Kasumi-1 (cell line): ENCODE measurements at places on chromosomes 4 and X.

DNA sequence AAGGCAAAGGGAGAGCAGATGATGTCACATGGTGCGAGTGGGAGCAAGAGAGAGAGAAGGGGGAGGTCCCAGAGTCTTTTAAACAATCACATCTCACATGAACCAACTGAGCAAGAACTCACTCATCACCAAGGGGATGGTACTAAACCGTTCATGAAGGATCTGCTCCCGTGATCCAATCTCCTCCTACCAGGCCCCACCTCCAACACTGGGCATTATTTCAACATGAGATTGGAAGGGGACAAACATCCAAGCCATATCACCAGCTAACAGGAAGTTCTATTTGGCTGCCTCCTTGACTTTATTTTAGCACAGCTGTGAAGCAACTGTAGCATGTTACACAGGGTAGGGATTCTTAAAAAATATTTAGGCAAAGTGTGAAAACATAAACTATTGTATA is 102.5 kb downstream of the DDIT4L start:
- no peak for DNase-seq

DNA sequence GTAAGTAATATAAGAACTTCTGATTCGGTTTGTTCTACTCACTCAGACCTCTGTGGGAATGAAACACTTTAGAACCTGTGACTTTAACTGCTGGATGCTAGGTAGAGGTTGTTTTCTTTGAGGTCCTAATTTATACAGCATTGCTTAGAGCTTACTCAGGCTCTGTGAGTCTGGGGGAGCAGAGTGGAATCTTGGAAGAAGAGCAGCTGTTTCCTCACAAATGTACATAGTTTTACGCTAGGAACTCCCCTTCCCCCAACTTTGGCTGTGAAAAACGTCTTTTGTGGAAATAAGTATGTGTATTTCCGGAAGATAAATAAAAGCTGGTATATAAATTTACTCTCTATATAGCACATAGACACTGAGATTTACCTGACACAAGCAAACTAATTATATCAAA is 141.4 kb downstream of the NAA11 start:
- no peak for DNase-seq

DNA sequence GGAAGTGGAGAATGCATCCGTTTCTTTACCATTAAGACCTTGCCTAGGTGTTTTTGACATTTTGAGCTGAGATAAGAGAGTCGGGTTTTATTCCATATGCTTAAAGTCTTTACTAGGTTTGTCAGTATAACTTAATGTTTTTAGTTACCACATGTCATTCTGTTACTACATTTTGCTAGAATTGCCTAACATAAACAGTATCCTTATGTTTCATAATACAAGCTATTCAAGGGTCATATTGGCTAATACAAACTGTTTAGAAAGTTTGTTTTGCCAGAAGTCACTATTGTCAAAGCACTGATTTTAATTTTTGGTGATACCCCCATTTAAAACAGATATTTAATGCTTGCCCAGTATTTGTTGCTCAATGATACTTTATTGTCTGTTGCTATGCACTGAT is 427.7 kb upstream of the MAGEB2 start:
- DNase-seq, result no peak

- no peak for DNase-seq
These were observed 1085.6 kb upstream of the TENM3 start for GRCh38 chr4:181157647-181158046.

DNA sequence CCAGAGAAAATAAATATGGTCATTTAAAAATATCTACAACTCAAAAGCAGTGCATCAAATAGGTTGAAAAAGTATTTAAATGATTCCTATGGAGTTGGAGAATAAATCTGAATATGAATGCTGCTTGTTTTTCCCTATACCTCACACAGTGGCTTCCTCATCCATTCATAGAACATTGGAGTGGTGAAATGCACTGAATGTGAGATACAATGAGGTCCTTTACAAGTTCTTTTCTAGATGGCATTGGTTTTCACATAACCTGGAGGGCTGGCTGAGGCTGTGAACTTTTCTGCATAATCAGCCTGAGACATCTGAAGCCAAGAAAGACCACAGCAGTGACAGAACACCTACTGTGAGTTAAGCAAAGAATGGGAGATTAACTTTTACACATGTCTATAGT is 279.1 kb upstream of the NRK start:
- DNase-seq, result no peak

DNA sequence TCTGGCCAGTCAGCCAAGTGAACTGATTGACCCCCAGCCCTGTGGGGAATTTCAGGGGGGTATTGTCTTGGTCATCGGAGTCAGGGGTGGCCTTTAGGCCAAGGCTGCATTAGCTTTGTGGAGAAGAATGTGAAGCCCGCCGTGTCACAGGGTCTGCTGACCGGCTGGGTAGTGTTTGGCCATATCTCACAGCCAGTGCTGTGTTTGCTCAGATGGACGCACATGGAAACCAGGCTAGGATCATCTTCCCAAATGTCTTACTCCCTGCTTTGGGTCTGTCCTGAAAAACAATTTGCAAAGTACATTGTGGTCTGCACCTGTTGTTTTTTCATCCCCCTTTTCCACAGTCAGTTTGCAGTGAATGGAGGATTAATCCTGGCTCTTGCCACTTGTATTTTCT is 13.0 kb downstream of the TMEM164 start:
- DNase-seq, result no peak

GRCh38 chr4:181224852-181225251 is 1018.4 kb upstream of the TENM3 start:
- DNase-seq, result no peak

DNA sequence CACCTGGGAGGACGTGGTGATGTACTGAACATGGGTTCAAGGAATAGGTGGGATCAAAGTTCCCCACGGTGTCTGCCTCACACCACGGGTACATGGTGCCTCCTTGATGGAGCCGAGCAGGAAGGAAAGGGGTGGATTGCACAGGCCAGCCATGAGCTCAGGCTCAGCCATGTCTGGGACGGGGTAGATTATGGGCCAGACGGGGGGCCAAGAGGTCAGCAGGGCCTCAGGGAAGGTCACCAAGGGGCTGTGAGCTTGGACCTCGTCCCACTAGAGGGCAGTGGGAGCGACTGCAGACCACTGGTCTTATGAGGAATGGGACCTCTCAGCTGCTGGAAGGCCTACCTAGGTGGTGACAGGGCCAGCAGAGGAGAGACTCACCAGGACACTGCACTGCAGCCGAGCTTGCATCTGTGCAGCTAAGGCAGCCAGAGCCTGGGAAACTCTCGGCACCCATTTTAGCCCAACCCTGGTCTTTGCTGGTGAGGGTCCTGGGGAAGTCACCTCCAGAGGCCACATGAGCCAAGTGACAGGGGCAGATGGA is 38.4 kb downstream of the JAKMIP1 start:
- no peak for DNase-seq

DNA sequence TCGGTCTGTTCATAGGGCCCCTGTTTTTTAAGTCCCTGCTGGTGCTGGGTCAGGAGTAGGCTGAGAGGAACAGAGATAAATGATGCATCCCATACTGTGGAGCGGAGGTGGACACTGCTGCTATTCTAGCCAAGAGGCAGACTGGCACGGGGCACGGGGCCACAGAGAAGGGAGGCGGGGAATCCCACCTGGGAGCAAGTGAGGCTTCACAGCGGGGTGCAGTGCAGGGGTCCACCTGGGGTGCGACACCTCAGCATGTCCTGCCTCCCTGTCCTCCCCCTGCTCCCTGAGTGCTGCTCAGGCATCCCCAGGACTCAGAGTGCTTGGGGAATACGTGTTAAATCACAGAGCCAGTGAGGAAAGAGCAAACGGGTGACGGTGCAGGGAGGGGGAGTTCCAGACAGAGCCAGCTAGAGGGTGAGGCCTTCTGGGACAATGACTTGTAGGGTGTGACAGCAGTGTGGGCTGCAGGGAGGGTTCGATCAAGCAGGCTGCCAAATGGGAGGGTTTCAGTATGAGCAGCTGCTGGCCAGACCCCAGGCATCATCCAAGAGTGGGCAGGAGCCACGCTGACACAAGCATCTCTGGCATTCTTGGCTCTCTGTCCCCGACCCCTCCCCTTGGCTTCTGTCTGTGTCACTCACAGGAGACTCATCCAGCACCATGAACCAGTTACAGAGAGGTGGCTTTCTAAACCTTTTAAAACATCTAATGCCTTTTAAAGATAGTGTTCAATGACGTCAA is 13.7 kb upstream of the HTRA3 start:
- no peak for DNase-seq

- no peak for DNase-seq
These were observed 11.8 kb upstream of the DTHD1 start for GRCh38 chr4:36269533-36270173.

GRCh38 chrX:40176351-40177116 is 78.8 kb upstream of the BCOR start:
- DNase-seq, result no peak

DNA sequence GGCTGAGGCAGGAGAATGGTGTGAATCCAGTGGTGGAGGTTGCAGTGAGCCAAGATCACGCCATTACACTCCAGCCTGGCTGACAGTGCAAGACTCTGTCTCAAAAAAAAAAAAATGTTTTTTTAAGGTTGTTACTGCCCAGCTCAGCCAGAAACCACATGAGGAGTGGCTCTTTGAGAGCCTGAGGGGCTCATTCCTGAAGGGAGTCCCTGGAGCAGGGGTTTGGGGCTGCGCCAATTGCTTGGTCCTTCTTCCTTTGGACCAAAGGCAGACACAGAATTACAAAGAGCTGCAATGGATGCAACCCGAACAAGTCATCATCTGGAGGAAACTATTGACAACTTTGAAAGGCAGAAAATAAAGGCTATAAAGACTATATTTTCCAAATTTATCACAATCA is 60.6 kb upstream of the WWC2 start:
- no peak for DNase-seq

- DNase-seq, result no peak
These were observed 220.9 kb downstream of the DTHD1 start for GRCh38 chr4:36502350-36502749.

GRCh38 chrX:120797188-120797851 is 78.3 kb downstream of the CT47B1 start:
- DNase-seq, result no peak

DNA sequence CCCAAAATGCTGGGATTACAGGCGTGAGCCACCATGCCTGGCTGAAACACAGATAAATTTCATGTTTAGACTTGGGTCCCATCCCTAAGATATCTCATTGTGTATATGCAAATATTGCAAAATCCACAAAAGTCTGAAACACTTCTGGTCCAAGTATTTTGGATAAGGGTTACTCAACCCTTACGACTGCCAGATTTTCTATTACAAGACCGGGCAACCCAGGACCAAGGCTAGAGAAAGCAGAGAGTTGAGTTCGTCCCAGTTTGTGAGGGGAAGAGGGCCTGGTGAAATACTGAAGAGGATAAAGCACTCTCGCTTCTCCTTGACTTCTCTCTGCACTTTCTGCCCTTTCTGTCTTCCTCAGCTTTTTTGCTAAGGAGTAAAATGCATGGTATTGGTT is 34.5 kb downstream of the ZFX start:
- no peak for DNase-seq

DNA sequence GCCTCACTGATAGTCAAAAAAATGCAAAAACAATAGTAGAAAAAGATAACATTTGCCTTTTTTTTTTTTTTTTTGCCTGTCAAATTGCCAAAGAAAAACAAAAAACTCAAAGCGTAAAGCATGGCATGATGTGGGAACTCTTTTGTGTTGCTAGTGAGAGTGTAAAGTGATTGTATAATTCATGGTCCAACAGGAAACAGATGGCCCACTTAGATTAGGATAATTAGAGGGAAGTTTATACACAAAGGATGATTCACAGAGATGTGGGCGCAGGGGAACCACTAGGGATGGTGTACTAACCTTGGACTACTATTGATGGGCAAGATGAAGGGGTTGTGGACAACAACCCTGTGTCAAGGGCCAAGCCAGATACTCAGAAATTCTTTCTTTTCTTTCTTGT is 16.4 kb downstream of the MCUB start:
- peak; percentile 89 for DNase-seq

- no peak for DNase-seq
These were observed 10.2 kb upstream of the CASK start for GRCh38 chrX:41933546-41933945.

DNA sequence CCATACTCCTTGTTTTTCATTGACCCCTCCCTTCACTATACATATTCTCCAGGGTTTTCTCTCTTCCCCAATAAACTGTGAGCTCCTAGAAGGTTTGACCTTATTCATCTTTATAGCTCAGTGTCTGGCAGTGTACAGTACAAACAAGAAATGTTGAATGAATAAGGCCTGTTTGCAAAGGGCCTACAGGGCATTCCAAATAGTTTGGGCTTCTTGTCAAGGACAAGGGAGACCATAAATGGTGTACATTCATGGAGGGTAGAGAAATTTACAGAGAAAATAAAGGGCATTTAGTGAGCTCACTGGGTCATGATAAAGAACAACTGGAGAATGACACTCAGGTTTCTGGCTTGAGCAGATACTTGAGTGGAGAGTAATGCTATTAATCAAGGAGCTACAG is 47.5 kb upstream of the EIF1AX start:
- DNase-seq, result no peak

DNA sequence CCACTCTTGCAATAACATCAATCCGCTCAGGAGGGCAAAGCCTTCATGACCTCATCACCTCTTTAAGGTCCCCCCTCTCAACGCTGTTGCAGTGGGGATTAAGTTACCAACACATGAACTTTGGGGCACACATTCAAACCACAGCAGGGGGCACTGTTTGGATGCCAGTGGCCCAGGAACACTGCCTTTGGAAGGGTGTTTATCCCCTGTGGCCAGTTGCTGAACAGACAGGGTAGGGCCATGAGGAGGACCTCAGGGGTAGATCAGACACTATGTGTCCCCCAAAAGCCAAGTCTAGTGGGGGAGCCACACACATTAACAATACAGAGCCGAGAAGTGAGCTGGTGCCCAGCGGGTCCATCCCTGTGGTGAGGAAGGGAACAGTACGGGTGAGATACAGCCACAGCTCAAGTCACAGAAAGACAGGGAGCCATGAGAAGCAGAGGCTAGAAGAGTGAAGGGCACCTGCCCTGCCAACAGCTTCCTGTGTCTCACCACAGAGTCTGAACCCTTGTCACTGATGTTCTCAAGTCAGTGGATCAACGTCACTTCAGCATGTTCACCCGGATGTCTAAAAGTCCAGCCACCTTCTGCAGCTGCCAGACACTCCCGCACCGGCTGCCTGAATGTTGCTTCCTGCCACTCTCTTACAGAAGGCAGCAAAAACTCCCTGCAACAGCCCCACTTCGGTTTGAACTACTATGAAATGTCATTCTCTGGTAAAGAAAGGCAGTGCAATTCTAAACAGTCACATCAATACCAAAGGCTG is 19.9 kb upstream of the MXD4 start:
- peak; percentile 86 for DNase-seq

- DNase-seq, result no peak
These were observed 35.1 kb downstream of the RBM47 start for GRCh38 chr4:40594261-40595178.

DNA sequence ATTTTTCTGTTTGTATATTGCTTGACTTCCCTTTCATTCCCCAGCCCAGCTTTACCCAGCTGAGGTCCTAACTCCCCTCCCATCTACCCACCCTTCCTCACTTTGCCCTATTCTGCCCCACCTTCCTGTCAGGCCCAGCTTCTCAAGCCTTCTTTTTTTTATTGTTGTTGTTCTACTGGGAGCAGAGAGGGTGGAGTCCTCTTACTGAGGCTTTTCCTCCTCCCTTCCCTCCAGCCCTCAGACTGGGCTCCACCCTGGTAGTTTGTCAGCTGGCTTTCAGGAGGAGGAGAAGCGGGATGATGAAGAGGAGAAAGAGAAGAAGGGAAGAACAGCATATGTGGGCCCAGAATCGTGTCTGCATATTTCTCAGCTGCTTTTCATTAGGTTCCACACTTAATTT is 3.2 kb upstream of the KLF8 start:
- DNase-seq, result no peak
